DMS153 (cell line): ENCODE measurements at places on chromosomes 5 and 9.

GRCh38 chr9:68725070-68725469, 20.0 kb downstream of the PIP5K1B start:
- no peak for DNase-seq

GRCh38 chr5:149485655-149486615, 65.3 kb downstream of the CSNK1A1 start:
- peak; percentile 75 for DNase-seq

DNA sequence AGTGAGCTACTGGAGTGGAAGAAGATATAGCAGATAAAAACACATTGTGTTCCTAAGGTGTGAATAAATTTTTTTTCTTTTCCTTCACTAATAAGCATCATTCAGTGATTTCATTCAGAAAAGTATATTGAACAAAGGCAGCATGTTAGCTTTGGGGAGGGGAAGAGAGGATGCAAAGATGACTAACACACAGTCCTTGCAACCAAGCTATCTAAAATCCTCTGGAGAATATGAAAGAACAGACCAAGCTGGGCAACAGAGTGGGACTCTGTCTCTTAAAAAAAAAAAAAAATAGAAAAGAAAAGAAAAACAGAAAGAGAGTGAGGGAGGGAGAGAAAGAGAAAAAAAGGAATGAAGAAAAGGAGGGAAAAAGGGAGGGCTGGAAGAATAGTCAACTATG, 22.3 kb upstream of the OMD start:
- no peak for DNase-seq

DNA sequence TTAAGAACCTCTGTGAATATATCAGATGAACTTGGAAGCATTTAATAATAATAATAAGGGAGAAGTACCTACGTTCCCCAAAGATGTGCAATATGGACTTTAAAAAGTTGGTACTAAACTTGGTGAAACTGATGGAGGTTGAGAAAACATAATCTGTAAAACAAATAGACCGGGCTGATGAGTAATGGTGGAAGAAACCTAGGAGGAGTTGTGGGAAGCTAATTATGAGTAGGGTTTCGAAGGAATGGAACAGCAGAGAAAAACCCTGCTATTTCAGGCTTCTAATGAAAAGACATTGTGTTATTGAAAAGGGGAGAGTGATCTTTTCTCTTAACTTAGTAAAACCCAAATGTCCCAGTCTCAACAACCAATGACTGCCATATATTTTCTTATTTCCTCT, 229.3 kb downstream of the PCSK1 start:
- no peak for DNase-seq

- no peak for DNase-seq
Observed at GRCh38 chr5:72645064-72645846, 138.0 kb upstream of the ZNF366 start.

DNA sequence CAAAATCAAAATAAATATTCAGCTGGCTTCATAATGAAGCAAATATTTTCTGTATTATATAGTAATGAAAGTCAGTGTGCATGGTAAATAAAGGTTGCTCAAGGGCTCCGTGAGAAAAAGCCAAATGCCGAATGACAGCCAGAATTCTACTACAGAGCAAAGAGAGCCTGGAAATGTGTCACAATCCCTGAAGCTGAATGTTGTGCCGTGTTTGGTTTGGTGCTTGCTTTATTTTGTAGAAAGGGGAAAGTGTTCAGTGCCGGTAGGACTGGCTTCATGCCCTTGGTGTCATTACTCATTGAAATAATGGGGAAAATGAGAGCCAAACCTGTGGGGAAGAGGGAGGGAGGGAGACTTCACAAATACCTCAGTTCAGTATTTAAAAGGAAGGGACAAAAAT, 26.8 kb upstream of the ADAMTSL1 start:
- DNase-seq, result no peak

- no peak for DNase-seq
Observed at GRCh38 chr5:2169850-2170760, 287.4 kb upstream of the IRX4 start.
